Stimulated activated CD8-positive, alpha-beta memory T cell treated with anti-CD3 and anti-CD28 coated beads, Interleukin-4, amount 100 ng/mL, for 1 hour (primary cell): ENCODE measurements at places on chromosomes 2 and 18.

GRCh38 chr18:59468821-59469220 lies 109.8 kb upstream of the LMAN1 start:
- DNase-seq, result no peak

DNA sequence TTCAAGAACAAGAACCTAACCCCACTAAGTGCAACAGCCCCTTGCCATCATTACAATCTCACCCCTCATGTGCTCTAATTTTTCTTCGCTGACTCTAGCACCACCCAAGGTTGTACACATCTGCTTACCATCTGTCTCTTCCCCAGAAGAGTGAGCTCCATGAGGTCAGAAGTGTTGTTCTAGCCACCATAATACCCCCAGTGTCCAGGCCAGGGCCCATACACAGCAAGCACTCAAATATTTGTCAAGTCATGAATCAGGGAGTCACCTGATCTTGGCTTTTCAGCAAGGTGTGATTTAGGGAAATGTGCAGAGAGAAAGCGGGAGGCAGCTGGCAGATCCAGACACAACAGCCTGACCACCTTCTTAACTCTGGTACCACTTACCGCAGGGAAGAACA lies 5.7 kb downstream of the ERCC3 start:
- DNase-seq, result no peak

DNA sequence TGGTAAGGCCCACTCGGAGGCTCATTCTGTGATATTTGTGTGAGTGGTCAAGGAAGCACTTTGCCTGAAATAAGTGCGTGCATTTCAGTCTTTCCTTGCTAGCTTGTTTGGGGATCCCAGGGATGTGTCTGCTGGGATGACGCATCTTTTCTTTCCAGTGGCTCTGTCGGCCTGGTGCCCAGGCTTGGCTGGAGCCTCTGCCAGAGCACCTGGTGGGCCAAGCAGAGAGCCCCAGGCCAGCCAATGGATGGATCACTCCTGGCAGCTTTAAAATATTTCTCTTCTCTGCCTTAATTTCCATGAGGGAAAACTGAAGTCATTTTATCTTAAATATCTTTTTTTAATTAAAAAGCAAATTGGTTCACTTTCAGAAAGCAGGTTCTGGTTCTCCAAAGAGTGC lies 501.8 kb upstream of the HS6ST1 start:
- no peak for DNase-seq

DNA sequence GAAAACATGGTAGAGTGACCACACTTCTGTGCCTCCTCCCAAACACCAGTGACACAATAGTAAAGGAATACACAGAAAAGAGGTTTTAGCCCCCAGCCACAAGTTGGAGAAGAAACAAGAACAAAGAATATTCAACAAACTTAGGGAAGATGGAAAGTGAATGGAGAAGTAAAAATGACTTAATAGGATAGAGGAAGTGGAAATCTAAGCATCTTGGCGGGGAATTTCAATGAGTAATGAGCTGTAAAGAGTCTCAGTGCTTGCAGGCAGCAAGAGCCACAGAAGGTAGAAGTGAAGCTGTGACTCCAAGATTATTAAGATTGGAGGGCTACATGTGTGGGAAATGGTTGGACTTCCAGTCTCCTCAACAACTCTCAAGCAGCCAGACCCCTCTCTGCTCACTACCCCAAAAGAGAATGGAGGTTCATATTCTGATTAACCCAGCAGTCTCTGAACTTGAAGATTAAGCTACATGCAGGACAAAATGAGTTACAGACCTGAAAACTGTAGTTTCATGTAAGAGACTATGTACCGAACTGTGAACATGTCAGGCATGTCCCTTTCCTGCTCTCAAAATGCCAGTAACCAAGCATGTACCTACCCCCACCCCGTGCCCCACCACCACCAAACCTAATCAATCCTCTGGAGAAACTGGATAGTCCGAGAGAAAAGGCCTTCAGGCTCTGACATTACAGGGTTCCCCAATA lies 16.9 kb upstream of the HNRNPLL start:
- no peak for DNase-seq
